ENCODE measurements at places on chromosomes 6 and 20. TPM values are rescaled to one million over a fixed set of nuclear protein-coding genes. Genes with fewer than 3 reads are reported as not detected.

DNA sequence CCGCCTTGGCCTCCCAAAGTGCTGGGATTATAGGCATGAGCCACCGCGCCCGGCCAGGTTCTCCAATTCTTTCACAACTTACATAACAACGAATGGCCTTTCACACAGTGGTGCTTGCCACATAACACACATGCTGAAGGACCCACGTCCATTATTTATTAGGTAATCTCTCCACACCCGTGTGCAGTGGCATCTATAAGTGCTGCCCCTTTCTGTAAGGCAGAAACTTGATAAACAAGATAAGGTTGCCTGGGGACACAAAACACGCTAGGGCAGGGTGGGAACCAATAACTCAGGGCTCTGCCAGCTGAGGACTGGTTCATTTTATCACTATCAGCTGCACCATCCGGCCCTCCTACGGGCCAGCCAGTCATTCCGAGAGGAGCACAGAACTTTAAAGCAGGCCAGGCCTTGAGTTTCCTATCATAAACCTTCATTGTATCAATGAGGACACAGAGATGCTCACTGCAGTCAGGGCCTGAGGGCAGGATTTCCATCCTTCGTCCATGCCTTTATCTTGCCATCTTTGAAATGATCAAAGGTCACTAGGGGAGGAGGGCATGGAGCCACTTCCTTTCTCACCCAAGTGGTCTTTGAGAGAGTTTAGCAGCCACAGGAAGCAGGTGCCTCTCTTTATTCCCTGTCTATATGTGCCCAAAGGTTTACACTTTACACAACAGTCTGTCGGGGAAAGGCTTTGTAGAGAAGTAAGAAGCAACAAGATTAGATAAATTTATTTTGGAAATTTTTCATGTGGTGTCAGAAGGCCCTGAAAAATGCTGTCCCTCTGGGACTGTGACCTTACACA lies 37.6 kb downstream of the GPLD1 start:
- no peak for DNase-seq

DNA sequence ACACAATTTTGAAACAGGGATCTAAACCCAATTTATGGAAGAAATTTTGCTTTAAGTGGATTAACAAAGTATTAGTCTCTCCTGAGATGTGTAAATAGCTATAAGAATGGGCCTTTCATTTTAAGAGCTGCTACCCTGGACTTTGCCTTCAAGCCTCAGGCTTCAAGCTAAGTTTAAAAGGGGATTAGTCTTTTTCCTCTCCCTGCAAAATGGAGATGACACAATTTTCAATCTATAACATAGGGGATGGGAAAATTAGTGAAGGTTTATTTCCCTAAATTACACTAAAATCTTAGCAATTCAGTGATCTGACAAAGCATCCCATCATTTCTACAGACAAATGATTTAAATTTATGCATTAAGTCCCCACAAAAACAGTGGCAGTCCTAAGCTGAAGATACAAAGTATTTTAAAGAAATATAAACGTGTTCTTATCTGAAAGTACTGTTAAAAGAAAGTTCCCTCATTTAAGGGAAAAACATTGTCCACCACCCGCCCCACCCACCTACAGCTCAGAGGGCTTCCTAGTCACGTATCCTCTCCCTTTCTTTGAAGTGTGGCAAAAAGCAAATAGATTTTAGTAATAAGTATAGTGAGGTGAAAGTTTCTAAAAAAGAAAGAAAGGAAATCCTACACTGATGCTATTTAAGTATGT lies 14.5 kb downstream of the ARHGAP18 start:
- no peak for DNase-seq

DNA sequence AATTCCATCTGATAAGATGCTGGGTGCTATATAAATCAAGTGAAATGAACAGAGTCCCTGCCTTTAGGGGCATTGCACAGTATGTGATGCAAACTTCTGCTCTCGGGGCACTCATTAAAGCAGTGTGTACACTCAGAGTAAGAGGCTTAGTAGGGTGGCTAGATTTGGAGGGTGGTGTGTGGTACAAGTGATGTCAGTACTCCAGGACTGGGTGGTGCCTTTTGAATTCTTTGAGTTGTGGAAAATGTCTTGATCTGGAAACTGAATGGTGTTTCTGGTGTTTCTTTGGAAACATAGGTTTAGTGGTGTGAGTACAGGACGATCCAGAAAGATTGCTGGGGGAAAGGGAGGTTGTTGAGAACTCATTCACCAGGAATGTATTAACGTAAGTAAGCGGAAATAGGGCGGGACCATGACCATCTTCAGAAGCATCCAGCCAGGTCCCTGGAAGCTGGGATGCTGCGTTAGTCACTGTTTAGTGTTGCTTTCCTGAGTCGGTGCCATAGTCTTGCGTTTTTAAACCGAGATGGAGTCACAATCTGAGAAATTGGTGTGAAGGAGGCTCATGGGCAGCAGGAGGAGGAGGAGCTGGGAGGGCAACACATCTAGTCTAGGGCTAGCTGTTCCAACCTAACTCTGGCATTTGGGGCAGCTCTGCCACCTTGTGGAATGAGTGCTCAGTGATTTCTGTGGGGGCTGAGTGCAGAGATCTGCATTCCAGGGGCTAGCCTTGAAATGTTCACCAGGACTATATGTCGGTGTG lies 70.3 kb downstream of the SCAND1 start:
- peak; percentile 73 for DNase-seq

GRCh38 chr6:37916675-37917074 lies 97.1 kb downstream of the ZFAND3 start:
- no peak for DNase-seq

DNA sequence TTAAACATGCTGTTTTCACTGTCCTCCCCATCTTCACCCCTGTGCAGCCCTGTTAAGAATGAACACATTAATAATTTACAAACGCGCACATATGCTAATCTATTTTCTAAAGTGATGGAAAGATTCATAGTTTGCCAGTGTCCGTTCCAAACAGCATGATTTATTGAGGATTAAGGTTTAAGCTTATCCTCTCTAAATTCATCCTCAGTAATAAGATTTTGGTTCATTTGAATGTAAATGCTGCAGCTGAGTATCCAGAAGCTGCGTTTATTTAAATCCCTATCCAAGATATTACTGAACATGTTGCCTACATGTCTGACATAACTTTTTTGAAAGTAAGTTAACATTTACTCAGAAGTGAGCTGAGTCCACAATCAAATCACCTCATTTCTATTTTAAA lies 42.8 kb upstream of the FAM135A start:
- no peak for DNase-seq

DNA sequence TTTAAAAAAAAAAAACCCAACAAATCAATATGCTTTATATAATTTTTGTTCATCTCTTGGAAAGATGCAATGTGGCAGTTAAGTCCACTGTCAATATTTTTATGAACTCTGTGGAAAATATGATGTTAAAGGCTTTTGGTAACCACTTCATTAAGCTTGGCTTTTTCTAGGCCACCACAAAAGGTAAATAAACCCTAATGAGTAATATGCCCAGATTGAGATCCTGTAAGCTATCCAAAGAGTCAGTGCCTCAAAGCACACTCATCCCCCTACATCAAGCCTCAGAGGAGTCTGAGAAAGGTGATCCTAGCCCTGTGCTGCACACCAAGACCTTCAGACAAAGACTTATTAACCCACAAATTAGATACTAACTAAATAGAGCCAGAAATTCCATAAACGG lies 121.1 kb downstream of the CDC5L start:
- no peak for DNase-seq

- no peak for DNase-seq
Measured at GRCh38 chr6:17754254-17754653, 47.5 kb upstream of the NUP153 start.

GRCh38 chr20:48171626-48172356 lies 386.5 kb upstream of the SULF2 start:
- DNase-seq = no peak

DNA sequence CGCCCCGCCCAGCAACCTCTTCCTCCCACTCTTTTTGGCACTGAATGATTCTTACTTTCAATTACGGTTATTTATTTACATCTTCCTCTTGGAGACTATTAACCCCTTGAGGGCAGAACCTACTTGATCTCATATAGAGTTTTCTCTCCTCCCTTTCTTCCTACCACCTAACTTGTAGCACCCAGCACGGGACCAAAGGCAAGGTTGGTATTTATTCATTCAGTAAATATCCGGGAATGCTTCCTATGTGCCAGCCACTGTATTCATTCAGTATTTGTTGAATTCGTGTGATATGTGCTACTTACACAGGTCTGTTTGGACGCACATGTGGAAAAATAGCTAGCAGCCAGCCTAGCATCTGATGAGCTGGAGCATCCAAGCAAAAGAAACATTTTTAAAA lies 1.3 kb upstream of the CNKSR3 start:
- no peak for DNase-seq

DNA sequence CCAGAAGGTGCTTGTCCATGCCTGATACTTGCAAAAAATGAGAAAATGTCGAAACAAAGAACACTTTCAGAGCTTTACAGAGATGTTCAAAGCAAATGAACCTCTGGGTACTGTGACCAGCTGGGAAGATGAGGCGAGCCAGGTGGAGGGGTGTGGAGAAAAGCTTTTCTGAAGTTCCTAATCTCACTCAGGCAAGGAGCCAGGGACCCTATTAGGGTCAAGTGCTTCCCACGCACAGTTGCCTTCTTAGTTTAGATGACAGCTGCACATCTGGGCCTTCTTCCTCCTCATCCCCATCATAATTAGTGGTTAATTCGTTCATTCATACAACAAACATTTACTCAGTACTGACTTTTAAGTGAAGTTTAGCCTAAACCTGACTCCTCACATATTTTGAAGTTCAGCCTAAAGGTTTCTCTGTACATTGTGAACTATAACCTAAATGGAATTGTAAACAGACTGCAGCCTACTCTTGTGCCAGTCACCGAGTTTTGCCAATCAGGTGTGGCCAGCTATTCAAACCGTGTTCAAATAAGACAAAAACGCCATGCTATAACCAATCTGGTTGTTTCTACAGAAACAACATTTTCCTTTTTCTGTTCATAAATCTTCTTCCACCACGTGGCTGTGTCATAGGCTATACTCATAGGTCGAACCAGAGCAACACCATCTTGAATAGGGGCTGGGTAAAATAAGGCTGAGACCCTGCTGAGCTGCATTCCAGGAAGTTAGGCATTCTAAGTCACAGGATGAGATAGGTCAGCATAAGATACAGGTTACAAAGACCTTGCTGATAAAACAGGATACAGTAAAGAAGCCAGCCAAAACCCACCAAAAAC lies 19.3 kb upstream of the AHCY start:
- no peak for DNase-seq

- DNase-seq = no peak
Measured at GRCh38 chr6:109469591-109470189, 13.3 kb downstream of the ZBTB24 start.

GRCh38 chr20:25750765-25751696 lies 54.4 kb upstream of the ZNF337 start:
- peak; percentile 58 for DNase-seq

DNA sequence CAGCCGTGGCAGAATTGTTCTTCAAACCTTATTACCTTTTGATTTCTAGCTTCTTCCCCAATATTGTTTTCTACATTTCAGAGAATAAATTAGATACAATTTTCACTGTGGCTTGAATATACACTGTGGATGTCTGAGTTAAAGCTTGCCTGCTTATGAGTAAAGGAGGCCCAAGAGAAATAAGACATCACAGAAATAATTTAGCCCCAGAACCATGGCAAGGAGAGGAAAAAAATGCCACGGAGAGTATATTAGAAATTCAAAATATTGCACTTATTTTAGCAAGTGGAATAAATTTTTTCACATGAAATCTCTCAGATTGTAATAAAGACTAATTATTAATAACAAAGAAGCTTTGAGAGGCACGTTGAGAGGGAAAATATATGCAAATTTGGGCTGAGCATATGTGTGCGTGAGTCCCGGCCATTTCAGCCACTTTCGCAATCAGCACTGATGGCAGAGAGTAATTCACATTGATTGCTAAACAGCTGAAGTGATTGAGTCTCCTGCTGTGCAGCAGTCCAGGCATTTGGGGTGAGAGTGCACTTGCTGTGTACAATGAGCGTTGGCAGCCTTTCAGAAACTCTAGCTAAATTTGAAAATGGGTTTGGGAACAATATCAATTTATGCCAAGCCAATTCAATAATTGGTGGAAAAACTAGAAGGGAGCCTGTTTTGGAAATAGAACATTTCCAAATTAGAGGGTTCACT lies 596.0 kb downstream of the EPM2A start:
- no peak for DNase-seq

DNA sequence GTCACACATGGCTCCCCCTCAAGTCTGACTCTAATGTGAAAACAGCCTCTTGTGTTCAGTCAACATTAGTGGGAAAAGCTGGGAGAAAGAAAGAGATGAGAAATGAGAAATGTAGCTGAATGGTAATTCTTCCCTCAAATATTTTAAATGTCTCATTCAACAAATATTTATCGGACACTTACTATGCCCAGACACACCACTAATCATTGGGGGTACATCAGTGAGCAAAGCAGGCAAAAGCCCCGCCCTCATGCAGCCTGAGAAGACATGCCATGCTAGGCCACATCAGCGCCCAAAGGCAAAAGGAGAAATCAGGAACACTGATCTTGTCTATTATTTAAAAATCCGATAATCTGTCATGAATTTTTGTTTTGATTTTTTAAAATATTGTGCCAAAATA lies 89.9 kb upstream of the ASF1A start:
- no peak for DNase-seq

GRCh38 chr6:28764014-28764723 lies 159.6 kb downstream of the TRIM27 start:
- DNase-seq = no peak

DNA sequence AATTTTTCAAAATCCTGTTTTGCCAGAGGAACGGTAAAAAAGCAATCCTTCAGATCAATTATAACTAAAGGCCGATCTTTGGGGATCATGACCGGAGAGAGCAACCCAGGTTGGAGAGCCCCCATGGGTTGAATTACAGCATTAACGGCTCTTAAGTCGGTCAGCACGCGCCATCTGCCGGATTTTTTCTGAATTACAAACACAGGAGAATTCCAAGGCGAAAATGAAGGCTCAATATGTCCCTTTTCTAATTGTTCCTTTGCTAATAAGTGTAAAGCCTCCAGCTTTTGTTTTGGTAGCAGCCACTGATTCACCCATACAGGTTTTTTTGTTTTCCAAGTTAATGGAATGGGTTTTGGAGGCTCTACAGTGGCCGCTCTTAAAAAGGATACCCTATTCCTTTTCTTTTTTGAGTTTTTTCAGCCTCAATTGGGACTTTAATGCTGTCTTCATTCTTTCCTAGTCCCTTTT lies 16.9 kb upstream of the PTCRA start:
- peak; percentile 79 for DNase-seq

The PDE7B gene
- 1.2 TPM for total RNA-seq

The CTSZ gene
- 53.3 TPM for total RNA-seq

The HCRTR2 gene
- not detected for total RNA-seq

The OR2H2 gene
- not detected for total RNA-seq

The PRSS16 gene
- total RNA-seq = 1.1 TPM

The PRICKLE4 gene
- total RNA-seq = not detected

The RIPPLY2 gene
- total RNA-seq = not detected

Measured in activated CD4-positive, alpha-beta T cell treated with anti-CD3 and anti-CD28 coated beads, Interleukin-2, amount 10 ng/mL, durations not matched to agents 7 days and 5 days (primary cell).